ENCODE measurements at places on chromosomes 6 and 20.

DNA sequence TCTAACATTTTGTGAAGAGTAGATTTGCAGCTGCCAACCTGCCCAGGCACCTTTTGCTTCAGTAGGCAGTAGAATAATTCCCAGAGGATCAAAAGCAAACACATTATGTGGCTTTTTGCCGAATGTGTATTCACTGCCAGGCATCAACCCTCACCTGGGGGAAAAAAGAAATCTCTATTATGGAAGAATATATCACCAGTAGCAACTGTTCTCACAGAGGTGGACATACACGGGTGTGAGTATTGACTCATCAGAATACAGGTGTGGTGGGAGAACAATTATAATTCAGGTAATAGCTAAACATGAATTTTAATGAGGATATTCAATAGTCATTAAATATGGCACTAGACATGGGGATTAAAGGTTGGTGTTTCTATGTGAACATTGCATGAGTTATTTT is 910.7 kb downstream of the TFAP2A start:
- DNase-seq = no peak

- DNase-seq = peak; percentile 15
These were observed 58.2 kb upstream of the NKX2-2 start for GRCh38 chr20:21571841-21572690.

GRCh38 chr20:1867495-1868260 is 27.5 kb upstream of the SIRPA start:
- DNase-seq = no peak

DNA sequence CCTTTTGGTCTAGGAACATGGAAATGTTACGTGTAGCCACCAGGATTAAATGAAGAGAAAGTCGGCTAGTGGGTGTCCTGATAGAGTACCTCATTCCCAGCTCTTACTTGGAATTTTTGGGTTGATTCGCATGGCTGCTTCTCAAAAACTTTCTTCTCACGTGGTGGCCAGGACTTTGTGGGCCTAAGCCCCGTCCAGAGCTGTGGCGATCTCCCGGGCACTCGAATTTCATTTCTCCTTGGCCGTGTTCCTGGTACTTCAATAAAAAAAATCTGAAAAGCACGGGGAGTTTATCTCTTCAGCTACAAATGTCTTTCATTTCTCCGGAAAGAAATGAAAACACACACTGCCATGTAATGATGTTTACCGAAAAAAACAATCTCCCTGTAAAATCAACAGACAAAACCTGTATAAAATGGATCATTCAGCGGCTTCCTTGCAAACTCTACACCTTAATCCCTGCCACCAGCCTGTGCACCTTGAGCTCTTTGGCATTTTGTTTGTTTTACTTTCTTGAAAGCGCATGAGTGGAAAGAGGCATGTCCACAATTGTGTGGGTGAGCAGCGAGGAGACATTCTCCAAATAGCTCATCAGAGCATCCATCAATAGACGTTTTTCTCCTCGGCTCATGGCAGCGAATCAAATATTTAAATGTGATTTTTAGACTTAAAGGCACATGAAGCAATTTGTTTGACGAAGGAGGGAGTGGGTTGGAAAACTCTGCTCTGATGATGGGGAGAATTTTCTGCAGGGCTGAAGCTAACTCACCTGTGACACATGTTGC is 173.1 kb downstream of the TFAP2C start:
- DNase-seq = no peak

DNA sequence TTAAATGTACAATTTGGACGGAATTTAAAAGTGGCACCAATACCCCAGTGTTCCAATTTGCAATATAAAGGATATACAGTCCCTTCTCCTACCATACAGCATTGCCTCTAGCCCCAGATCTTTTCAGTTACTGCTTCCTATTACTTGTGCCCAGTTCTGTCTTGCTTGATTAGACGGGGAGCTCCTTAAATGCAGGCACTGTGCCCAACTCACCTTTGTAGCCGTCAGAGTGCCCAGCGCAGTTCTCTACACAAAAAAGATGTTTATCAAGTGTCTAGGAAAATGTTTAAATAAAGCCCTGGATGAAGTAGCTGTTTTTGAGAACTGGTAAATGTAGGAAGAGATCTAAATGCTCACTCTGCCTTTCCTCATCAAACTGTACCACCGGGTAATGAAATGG is 7.6 kb downstream of the TAP2 start:
- DNase-seq = no peak

DNA sequence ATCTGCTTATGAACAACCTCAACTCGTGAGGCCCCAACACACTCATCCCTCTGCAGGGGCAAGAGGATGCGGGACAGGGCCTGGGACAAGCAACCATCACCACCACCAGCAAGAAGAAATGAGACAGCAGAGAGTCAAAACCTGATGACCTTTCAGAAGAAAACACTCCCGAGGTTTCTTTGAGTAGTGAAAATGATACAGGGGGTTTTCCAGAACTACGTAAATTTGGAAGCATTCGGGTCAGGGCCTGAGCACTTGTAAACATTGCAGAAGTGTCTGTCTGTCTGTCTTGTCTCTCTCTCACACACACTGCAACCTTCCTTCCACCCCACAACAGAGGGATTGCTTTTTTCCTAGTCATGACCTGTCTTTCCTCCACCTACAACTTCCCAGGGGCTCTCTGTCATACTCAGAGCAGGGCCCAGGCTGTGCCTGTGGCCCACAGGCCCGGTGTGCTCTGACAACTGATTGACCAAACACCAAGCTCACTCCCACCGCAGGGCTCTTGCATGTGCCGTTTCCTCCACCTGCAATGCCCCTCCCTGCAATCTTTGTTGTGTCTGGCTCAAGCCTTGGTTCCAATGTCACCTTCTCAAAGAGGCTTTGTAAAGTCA is 90.9 kb downstream of the BMP7 start:
- DNase-seq = no peak

- DNase-seq = no peak
These were observed 1.5 kb downstream of the PTPRT start for GRCh38 chr20:43188234-43188653.

DNA sequence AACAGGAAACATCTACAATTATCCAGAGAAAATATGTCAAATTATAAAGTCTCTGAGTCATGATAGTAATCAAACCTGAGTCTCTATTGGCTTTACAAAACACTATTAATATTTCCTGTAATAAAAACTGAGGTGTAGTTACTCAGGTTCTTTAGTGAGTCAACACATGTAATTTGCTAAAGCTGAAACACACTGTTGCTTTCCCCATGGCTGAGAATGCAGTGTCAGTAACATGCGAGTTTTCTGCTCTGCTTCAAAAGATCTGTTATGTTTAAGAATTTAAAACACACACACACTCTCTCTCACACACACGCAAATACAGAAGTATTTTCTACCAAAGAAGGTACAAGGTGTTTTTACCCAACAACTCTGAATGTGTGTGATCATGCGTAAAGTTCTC is 38.6 kb downstream of the ATXN1 start:
- DNase-seq = peak; percentile 45

- DNase-seq = no peak
These were observed 320 bp downstream of the GSTA4 start for GRCh38 chr6:52994839-52995088.

DNA sequence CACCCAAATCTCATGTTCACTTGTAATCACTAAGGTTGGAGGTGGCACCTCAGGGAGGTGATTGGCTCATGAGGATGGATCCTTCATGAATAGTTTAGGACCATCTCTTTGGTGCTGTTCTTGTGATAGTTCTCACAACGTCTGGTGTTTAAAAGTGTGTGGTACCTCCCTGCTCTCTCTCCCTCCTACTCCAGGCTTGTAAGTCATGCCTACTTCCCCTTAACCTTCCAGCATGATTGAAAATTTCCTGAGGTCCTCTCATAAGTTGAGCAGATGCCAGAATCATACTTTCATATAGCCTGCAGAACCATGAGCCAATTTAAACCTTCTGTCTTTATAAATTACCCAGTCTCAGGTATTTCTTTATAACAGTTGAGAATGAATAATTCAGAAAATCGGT is 16.6 kb downstream of the HLA-A start:
- no peak for DNase-seq
